Fibroblast of mammary gland (primary cell): ENCODE measurements at places on chromosomes 5 and 9.
A peak's percentile ranks its signal among the peaks of the same experiment; 100 is the strongest.

DNA sequence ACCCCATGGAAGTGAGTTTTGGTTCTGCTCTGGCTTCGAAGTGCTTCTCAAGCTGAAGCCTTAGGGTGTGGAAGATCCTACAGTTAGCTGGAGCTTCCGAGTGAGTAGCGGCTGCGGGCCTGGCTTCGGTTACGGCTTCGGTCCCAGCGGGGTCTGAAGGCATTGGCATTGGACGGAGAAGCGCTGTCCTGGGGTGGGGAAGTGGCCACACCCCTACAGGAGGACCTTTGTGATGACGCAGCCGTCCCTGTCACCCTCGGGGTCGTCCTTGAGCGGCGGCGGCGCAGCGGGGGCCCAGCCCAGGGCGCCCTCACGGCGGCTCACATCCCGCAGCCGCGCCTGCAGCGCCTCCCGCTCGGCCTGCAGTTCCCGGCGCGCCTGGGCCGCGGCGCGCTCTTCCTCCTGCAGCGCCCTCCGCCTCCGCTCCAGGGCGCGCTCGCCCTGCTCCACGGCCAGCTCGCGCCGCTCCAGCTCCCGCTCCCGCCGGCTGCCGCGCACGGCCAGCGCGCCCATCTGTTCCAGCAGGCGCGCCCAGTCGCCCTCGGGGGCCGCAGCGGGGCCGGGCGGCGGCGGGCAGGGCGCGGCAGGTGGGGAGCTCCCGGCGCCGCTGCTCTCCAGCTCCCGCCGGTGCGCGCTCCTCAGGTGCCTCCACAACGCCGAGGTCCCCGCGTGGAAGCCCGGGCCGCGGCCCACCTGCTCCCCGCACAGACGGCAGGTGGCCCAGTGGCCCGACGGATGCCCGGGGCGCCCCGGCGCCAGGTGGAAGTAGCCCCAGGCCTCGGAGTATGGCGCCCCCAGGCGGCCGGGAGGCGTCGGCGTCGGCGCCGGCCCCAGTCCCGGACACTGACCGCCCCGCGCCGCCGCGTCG is 9.9 kb downstream of the ZBED3 start:
- peak; percentile 60 for DNase-seq

DNA sequence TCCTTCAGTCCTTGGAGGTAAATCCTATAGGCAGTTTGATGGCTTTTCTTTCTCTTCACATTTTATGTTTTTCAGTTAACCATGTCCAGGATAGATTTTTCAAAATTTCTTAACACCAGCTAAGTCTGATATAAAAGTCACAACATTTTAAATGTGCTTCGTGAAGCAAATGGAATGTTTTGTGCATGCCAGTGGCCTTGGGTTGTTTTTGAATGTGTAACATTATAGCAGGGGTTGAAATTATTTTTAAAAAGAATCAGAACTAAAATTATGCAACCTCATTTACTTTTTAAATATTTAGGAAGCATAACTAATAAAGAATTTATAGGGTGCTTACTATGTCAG is 201.1 kb downstream of the ARHGEF28 start:
- no peak for DNase-seq

DNA sequence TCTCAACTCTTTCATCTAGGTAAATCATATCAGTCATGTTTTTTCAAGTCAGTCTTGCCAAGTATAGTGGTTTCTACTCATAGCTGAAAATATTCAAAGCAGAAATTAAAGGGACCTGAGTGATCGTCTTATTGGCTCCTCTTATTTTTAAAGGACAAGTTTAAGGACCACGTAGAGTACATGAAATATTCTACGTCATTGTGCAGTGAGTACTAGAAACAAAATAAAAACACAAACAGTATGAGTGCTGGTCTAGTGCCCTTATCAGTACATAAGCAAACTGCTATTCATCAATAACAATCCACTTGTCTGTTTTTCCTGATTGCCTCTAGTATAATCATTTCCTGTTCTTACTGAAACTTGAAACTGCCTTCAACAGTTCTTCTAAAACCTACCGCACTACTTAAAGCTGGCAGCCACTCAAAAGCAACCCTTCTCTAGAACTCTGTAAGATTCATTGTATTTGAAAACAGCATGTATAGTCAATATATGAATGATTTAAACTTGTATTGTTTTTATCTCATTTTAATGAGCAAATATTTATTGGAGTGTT is 853.7 kb downstream of the TAF11L14 start:
- DNase-seq, result no peak

- no peak for DNase-seq
These were observed 23.5 kb downstream of the ZFR start for GRCh38 chr5:32421075-32421474.

DNA sequence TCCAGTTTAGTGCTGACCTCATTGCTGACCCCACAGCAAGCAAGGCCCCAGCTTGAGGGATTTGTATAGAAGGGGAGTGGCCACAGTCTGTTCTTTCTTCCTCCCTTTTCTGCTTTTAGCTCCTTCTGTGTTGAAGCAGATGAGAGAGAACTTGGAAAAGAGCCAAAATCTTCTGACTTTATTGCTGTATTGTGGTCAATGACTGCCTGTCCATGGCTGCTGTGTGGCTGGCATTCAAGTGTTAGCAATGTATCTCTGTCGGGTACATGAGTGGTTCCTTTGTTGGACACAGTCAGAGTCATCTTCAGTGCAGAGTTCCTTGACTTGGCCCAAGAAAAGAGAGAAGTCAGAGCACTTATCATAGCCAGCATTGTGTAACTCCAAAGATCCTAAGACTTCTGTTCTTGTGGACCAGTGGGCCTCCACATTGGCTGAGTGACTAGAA is 154.1 kb downstream of the LRRC70 start:
- DNase-seq, result peak; percentile 1

DNA sequence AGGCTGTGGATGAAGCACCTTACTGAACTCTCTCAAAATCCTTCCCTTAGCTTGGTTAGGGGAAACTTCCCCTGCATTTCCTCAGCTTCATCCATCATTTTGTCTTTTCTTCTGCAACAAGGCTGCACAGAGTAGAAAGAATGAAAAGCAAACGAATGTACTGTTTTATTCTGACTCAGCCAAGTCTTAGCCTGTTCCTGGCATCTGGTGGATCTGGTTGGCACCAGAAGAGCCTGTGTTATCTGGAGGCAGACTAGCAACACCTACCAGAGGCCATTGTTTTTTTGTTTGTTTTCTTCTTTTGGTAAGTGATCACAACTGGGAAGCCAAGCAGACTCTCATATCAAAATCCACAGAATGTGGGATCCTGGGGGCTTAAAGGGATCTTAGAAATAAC is 200.7 kb downstream of the FANCC start:
- no peak for DNase-seq

DNA sequence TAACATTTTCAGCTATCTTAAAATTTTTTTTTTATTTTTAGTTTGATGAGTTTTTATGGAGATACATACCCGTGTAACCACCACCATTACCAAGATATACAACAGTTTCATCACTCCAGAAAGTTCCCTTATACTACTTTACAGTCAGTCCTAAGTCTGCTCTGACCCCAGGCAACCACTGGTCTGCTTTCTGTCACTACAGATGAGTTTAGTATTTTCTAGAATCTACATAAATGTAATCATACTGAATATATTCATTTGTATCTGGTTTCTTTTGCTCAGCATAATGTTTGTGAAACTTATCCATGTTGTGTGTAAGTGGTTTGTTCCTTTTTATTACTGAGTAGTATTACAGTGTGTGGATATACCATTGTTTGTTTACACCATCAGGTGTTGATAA is 127.8 kb downstream of the GAS1 start:
- DNase-seq, result no peak

DNA sequence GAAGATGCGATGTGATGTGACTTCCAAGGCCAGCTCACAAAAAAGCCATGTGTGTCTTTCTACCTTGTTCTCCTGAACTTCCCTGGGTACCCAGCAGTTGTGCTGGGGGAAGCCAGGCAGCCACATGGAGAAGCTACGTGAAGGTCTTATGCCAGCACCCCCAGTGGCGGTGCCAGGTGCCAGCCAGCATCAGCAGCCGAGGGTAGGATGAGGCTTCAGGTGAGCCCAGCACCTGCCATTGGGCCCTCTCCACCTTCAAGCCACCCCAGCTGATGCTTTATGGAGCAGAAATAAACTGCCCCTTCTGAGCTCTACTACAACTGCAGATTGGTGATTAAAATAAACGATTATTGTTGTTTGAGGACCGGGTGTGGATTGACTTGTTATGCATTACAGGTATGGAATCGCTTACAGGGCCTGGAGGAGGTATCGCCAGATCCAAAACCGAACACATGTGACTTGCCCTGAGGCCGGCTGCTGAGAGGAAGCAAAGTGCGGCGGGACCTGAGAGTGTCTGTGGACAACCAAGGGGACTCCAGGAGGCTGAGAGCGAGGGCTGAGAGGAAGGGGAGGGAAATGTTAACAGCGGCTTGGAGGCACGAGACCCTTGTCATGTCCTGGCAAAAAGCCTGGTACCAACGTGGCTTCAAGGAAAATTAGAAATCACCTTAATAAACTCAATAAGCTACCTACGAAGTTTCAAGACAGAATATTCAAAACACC is 36.0 kb upstream of the OLFM1 start:
- no peak for DNase-seq
